ENCODE measurements at places on chromosomes 13 and 19. TPM values are rescaled to one million over a fixed set of nuclear protein-coding genes. Genes with fewer than 3 reads are reported as not detected.

MRI1 gene
- 10.9 TPM for total RNA-seq

ZNF729 gene
- total RNA-seq = not detected

ETV2 gene
- total RNA-seq = not detected

ZNF135 gene
- 4.4 TPM for total RNA-seq

ZNF181 gene
- 19.6 TPM for total RNA-seq

PSG2 gene
- total RNA-seq = not detected

ZNF730 gene
- 0.12 TPM for total RNA-seq

ZNF865 gene
- total RNA-seq = 19.0 TPM

ADGRE2 gene
- 0.73 TPM for total RNA-seq

IGFL3 gene
- not detected for total RNA-seq

ASPDH gene
- total RNA-seq = not detected

LHB gene
- not detected for total RNA-seq

CD37 gene
- 3.0 TPM for total RNA-seq

CASP14 gene
- total RNA-seq = not detected

TGFBR3L gene
- 3.5 TPM for total RNA-seq

ZNF792 gene
- total RNA-seq = 5.5 TPM

IGSF23 gene
- not detected for total RNA-seq

SIAH3 gene
- total RNA-seq = not detected

ERF gene
- total RNA-seq = 38.9 TPM

ZBTB32 gene
- not detected for total RNA-seq

ZNF93 gene
- total RNA-seq = 2.1 TPM

OR10H3 gene
- total RNA-seq = not detected

ZNF571 gene
- 2.9 TPM for total RNA-seq

ZNF878 gene
- not detected for total RNA-seq

GARIN5A gene
- total RNA-seq = 2.0 TPM

IER2 gene
- total RNA-seq = 35.1 TPM

C2CD4C gene
- 2.0 TPM for total RNA-seq

CEACAM7 gene
- total RNA-seq = not detected

CCDC70 gene
- not detected for total RNA-seq

ZNF442 gene
- 6.1 TPM for total RNA-seq
